SW480 (cell line): ENCODE measurements at places on chromosomes 3 and 15.

DNA sequence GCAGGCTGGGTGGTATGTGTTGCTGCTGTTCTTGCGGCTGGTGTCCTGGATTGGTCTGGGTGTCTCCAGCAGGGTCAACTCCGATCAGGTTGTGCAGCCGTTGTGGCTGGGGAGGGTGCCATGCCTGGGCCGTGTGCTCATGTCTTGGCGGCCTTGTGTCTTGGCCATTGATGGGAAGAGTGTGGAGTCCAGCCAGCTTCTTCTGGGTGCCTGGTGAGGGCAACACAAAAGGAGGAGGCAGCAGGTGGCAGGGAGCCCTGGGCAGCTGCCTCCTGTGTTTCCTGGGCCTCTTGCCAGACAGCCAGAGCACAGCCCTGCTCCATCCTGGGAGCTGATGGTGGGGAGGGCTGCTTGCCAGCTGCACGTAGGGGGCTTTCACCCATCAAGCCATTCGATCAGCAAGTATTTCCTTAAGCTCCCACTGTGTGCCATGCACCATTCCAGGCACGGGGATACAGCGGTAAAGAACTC is 4.3 kb downstream of the CHAC1 start:
- DNase-seq = no peak

- DNase-seq = no peak
Measured at GRCh38 chr3:59774000-59774399, 724.2 kb upstream of the CFAP20DC start.

GRCh38 chr3:10760199-10760598 is 55.8 kb upstream of the SLC6A11 start:
- DNase-seq = no peak

- no peak for DNase-seq
Measured at GRCh38 chr3:69791106-69791505, 51.8 kb downstream of the MITF start.

- no peak for DNase-seq
Measured at GRCh38 chr3:151903501-151903991, 30.1 kb downstream of the SUCNR1 start.

- peak; percentile 42 for DNase-seq
Measured at GRCh38 chr3:9951962-9952805, at the start of gene PRRT3. PRRT3 (minus strand) TSS chr3:9952408; CDS start chr3:9950115, 2,293 bp downstream.

DNA sequence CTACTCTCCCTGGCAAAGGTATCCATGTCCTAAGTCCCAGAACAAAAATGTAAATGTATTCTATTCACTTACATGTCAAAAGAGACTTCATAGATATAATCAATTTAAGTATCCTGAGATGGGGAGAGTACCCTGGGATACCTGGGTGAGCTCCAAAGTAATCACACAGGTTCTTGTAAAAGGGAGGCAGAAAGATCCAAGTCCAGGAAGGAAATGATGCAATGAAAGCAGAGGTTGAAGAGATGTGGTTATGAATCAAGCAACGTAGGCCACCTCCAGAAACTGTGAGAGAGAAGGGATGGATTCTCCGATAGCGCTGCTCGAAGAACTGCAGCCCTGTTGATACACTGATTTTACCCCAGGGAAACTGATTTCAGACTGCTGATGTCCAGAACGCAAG is 93.9 kb upstream of the VGLL3 start:
- no peak for DNase-seq

DNA sequence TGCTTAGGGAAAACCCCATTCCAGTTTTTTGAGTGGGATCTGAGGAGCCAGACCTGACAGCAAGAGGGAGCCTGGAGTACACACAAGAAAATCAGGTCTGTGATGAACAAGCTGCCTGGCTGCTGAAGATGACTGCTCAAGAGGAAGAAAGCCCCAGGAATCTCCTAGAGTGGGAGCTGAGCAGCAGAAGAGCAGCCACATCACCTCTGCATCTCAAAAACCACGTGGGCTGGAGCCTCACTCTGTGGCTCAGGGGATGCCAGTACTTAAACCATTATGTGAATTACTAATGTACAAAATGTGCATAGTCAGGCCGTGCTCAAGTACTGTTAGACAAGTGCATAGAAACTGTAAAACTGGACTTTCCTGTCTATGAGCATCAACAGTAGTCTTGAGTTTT is 52.4 kb downstream of the SLC9A9 start:
- DNase-seq = no peak

GRCh38 chr3:56042326-56042951 is 425.8 kb downstream of the ERC2 start:
- peak; percentile 59 for DNase-seq

- DNase-seq = no peak
Measured at GRCh38 chr15:90871716-90872485, 3.5 kb downstream of the FURIN start.

DNA sequence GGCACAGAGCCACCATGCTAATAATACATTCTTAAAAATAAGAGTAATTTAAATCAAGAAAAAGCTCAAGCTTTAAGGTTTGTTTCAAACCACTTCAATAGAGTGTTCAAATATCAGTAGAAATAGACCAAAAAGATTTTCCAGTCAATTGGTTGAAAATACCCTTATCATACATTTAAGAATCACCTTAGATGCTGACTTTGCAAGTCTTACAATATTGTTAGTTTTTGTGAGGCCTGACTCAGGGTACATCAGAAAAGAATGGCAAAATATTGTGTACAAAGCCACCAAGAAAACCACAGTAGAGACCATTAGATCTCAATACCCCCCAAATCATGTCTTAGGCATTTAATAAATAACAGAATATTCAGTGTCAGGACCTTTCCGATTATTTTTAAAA is 19.8 kb upstream of the NRG4 start:
- DNase-seq = no peak

- DNase-seq = no peak
Measured at GRCh38 chr3:160885791-160886286, 129.8 kb downstream of the PPM1L start.

GRCh38 chr15:48721061-48721810 is 75.7 kb upstream of the FBN1 start:
- no peak for DNase-seq

DNA sequence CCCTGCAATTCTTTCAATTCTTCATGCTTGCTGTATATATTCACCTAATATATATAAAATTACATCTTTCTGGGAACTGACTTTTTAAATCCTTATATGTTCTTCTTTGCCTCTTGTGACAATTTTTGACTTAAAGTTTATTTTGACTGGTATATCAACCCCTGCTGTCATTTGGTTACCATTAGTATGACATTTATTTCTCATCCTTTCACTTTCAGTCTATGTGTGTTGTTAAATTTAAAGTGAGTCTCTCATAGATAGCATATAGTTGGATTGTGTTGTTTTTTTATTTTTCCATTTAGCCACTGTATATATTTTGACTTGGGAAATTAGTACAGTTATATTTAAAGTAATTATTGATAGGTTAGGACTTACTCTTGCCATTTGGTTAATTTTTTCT is 194.9 kb downstream of the DPH6 start:
- no peak for DNase-seq

DNA sequence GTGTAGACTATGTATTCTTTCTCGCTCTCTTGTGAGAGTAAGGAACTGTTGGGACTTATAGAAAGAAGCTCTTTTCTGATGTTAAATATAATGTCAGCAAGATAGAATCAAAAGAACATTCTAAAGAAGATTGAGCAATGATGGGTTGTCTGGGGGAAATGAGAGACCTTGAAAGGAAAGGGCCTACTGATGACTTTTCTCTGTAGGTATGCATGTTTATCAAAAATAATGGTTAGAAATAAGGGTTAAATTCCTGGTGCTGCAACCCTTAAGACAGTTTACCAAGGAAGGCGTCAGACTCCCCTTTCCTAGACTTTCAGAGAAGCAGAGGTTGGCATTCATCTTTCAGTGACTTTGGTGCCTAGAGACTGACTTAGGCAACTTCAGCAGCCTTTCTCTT is 69.8 kb downstream of the GHSR start:
- no peak for DNase-seq

GRCh38 chr15:50997371-50998051 is 89.0 kb downstream of the AP4E1 start:
- DNase-seq = no peak

- DNase-seq = peak; percentile 60
Measured at GRCh38 chr3:128698211-128699047, 27.6 kb upstream of the RAB7A start.

- DNase-seq = no peak
Measured at GRCh38 chr3:149529099-149529498, 54.6 kb downstream of the TM4SF4 start.
